ENCODE measurements at places on chromosomes 7 and 10.
A peak's percentile ranks its signal among the peaks of the same experiment; 100 is the strongest.

GRCh38 chr7:12322903-12323300 lies 80.8 kb downstream of the VWDE start:
- DNase-seq: no peak

GRCh38 chr7:467856-468545 lies 51.6 kb downstream of the PDGFA start:
- no peak for DNase-seq

GRCh38 chr7:39656415-39656814 lies 33.0 kb downstream of the RALA start:
- DNase-seq: peak; percentile 37

GRCh38 chr10:112375721-112376395 lies 1.9 kb downstream of the ACSL5 start:
- no peak for DNase-seq
